ENCODE measurements at places on chromosomes 1 and 21.

- DNase-seq, result no peak
These were observed 44.9 kb downstream of the CAPN9 start for GRCh38 chr1:230791986-230792564.

- DNase-seq, result no peak
These were observed 1.6 kb upstream of the APOBEC4 start for GRCh38 chr1:183654706-183655105.

GRCh38 chr1:178498896-178499675 lies 2.3 kb upstream of the CLEC20A start:
- DNase-seq, result no peak

DNA sequence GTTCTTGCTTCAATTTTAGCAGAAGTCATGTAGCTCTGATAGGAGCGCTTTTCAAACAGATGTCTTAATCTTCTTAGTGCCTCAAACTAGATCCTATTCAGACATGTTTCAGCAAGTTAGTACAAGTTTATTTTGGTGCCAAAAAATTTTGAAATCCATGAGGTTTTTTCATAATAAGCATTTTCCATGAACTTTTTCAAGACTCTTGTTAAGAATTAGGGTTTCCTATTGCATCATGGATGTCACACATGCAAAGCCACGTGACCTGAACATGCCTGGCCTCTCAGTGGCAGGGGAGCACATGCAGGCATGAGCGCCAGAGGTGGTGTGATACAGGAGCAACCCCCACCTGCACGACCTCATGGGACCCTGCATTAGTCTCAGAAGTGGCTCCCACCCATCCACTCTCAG lies 67.6 kb downstream of the POFUT2 start:
- DNase-seq, result no peak

- no peak for DNase-seq
These were observed 131.2 kb downstream of the AKT3 start for GRCh38 chr1:243718893-243719292.

Data from Right ventricle myocardium inferior (tissue), 1 donor.